ENCODE measurements at places on chromosomes 5 and 9.
A peak's percentile ranks its signal among the peaks of the same experiment; 100 is the strongest.

DNA sequence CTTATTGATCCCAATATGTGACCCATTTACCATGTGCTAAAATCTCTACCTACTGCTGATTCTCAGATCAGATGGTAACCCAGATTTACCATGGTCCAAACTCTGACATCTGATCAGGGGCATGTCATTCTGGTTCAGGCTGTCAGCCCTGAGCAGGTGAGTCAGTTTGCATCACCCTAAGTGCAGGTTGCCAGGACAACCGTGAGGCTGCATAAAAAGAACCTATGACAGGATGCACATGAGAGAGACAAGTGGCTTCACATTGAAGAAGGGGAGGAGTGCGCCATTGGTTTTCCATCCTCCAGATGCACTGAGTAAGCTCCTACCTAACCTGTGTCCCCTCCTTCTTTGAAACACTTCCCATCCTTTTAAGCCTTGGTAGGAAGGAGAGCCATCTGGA is 801 bp upstream of the PRSS3 start:
- DNase-seq = no peak

DNA sequence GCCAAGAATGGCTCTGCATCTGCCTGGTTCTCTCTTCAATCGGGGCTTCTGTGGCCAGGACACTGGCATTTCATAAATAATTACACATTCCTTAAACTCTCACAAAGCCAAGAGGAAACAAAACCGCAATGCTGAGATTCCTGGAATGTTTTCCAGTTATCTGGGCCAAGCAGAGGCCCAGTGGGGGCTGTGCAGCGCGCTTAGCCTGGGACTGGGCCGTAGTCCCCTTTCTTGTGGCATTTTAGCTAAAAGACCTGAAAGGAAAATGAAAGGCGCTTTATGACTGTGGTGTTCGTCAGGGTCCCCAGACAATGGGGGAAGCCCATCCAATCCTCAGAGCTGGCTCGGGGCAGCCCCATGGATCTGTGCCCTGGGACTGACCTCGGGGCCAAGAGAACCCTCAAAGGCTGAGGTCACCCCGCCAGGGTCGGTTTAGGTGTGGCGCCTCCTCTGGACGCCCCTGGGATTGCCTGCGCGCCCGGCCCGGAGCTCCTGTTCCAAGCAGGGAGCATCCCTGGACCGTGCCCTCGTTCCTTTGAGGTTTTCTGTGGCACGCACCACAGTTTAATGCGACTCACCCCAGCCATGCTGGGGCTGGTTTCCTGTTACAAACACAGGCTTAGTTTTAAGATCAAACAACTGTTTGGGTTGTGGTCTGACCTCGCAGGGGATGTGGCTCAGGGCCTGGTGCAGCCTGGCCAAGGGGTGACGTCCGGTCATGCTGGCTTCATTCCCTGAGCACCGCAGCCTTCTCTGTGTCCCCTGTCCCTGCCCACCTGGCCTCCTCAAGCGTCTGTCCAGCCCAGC is 51.5 kb upstream of the NKD2 start:
- DNase-seq = peak; percentile 94

DNA sequence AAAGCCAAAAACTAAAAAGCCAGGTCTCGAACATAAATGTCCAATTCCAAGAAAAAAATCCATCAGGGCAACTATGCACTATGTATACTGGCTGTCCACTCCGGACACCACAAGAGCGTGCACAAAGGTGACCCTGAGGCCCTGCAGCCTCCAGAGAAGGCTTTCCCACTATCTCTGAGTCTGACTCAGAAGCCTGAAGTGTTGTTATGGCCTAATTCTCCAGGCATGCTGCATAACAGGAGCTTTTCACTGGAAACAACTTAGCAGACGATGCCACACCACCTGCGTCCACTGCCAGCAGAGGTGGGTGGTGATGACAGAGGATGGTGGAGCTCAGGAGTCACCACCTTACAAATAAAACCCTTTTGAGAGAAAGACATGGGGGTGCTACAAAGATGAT is 63.7 kb downstream of the HABP4 start:
- DNase-seq = peak; percentile 23

- DNase-seq = no peak
Observed at GRCh38 chr5:172365948-172366608, 82.5 kb upstream of the UBTD2 start.

DNA sequence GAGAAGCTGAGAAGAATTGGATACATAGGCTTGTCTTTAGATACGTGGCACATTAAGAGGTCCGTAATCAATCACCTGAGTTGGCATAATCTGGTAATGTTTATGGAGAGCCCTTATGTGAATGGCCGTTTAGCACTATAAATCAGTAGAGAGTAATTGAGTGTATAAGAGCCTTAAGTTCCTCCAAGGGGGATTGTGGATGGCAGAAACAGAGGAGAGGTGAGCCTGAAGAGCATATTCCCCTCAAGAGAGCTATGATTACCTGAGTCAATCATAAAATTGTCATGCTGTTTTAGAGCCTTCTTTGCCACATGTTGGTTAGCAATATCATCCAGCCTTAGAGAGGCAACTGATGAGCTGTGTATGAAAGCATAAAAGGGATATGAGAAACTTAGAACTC is 58.8 kb downstream of the FOCAD start:
- no peak for DNase-seq
